Naive thymus-derived CD4-positive, alpha-beta T cell (primary cell): ENCODE measurements at places on chromosomes 11 and 22. TPM values are rescaled to one million over a fixed set of nuclear protein-coding genes. Genes with fewer than 3 reads are reported as not detected.

The GALNT18 gene
- 1.7 and 2.0 TPM in 2 replicates for total RNA-seq

The SPDYC gene
- total RNA-seq = not detected

The OR52E8 gene
- total RNA-seq = not detected

The GLYAT gene
- total RNA-seq = not detected

The C11orf52 gene
- not detected for total RNA-seq

The FAM227A gene
- total RNA-seq = 0.24 TPM

The KRTAP5-7 gene
- not detected for total RNA-seq

The SLC22A8 gene
- total RNA-seq = not detected

The DRICH1 gene
- total RNA-seq = 3.7 TPM

The SLC29A2 gene
- total RNA-seq = 12.0 TPM

The OR52I2 gene
- not detected for total RNA-seq

The RAB6A gene
- total RNA-seq = 83.0 and 94.5 TPM in 2 replicates
